ENCODE measurements at places on chromosomes 6 and 20.

- no peak for ATAC-seq
Measured at GRCh38 chr6:45927421-45928320, 88.0 kb downstream of the CLIC5 start.

DNA sequence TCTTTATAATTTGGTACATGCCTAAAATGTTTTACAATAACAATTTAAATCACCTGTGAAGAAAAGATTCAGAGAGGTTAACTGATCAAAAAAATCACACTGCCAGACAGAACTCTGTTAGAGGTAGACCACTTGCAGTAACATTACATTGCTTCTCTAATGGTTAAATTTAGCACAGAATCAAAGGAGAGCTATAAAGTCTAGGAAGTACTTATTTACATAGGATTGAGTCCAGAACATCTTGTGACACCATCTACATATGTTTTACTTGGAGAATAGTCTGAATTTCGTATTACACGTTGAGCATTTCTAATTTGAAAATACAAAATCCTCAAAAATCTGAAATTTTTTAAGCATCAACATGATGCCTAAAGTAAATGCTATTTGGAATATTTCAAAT, 17.2 kb upstream of the TBC1D20 start:
- peak; percentile 46 for ATAC-seq

- peak; percentile 34 for ATAC-seq
Measured at GRCh38 chr6:136290410-136291010, 864 bp upstream of the BCLAF1 start.

- ATAC-seq: no peak
Measured at GRCh38 chr6:86969573-86969972, 32.2 kb downstream of the HTR1E start.

GRCh38 chr20:13221673-13222318, 722 bp downstream of the ISM1 start:
- peak; percentile 78 for ATAC-seq

GRCh38 chr20:60252866-60253265, 294.6 kb downstream of the CDH26 start:
- ATAC-seq: no peak

GRCh38 chr6:110595112-110595511, 118.7 kb upstream of the SLC22A16 start:
- no peak for ATAC-seq

GRCh38 chr20:926670-927069, 10.5 kb upstream of the ANGPT4 start:
- ATAC-seq: peak; percentile 80

DNA sequence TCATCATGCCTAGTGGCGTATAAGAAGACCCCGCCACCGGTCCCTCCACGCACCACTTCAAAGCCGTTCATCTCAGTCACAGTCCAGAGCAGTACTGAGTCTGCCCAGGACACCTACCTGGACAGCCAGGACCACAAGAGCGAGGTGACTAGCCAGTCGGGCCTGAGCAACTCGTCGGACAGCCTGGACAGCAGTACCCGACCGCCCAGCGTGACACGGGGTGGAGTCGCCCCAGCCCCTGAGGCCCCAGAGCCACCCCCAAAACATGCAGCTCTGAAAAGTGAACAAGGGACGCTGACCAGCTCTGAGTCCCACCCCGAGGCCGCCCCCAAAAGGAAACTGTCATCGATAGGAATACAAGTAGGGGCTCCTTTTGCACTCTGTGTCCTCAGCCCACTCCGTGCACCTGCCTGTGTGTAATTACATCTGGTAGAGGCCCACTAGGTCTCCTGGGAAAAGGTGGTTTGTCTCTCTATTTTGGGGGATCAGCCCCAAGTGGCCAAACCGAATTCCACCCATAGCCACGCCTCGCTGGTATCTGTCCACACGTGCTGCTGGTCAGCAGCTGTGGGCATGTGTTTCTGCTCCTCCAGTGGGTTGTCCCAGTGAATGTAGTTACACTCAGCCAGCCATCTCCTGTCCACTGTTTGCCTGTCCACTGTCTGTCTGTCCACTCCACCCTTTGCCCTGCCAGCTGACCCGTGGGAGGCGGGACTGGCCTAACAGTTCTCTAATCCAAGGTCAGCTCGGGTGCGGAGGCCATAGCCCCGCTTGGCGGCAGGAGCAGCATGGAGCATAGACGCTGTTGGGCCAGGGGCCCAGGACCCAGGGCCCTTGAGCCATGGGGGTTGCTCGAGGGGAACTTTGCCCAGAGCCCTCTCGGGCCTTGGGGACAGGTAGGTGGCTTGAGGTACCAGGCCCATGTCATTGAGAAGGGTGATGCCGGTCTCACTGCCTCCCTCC, 44.3 kb upstream of the MYL9 start:
- ATAC-seq: no peak

DNA sequence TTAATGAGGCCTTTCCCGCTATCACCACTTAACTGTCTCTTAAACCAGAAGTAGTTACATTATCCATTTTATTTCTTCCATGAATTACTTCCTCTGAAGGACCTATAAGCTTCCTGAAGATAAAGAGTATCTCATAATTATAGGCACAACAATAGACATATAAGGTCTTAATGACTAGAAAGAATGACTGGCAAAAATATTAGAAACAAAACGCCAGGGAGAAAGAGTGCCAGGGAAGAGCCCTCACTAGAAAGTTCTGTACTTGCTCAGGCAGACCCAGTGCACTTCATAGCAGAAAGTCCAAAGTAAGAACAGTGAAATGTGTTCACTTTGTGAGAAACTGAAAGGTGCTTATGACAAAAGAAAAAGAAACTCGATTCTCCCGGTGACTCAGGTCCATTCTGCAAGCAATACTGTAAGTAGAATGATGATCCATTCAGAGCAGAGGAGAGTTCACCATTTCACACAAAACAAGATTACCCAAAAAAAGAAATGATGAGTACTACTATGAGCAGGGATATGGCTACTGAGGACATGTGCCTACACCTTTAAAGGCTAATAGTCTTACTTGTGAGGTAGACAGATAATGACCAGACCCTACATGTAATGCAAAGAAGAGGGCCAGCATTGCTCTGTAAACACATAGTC, 5.5 kb downstream of the ZNF334 start:
- ATAC-seq: no peak
